ENCODE measurements at places on chromosomes 5 and 9.

GRCh38 chr5:89072842-89073672 is 190.1 kb upstream of the MEF2C start:
- DNase-seq, result no peak

DNA sequence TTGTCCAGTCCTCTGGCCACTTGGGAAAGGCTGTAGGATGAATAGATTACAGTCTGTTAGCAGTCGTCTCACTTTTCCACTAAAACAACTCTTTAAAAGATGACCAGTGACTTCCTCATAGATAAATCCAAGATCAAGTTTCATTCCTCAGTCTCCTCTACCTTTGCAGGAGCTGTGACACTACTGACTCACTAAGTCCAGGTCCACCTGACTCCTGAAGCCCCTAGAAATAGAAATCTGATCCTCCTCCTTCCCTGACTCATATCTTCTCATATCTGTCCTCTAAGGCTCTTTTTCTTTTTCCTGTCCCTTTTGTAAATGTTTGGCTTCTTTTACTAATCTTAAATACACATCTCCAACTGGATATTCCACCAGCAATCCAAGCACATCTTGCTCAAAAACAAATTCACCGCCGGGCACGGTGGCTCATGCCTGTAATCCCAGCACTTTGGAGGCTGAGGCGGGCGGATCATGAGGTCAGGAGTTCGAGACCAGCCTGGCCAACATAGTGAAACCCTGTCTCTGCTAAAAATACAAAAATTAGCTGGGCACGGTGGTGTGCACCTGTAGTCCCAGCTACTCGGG is 2.6 kb downstream of the CCDC125 start:
- DNase-seq, result no peak

- DNase-seq, result no peak
Observed at GRCh38 chr5:11150976-11151375, 389.9 kb upstream of the DAP start.

GRCh38 chr5:113179156-113179555 is 202.6 kb downstream of the DCP2 start:
- no peak for DNase-seq

DNA sequence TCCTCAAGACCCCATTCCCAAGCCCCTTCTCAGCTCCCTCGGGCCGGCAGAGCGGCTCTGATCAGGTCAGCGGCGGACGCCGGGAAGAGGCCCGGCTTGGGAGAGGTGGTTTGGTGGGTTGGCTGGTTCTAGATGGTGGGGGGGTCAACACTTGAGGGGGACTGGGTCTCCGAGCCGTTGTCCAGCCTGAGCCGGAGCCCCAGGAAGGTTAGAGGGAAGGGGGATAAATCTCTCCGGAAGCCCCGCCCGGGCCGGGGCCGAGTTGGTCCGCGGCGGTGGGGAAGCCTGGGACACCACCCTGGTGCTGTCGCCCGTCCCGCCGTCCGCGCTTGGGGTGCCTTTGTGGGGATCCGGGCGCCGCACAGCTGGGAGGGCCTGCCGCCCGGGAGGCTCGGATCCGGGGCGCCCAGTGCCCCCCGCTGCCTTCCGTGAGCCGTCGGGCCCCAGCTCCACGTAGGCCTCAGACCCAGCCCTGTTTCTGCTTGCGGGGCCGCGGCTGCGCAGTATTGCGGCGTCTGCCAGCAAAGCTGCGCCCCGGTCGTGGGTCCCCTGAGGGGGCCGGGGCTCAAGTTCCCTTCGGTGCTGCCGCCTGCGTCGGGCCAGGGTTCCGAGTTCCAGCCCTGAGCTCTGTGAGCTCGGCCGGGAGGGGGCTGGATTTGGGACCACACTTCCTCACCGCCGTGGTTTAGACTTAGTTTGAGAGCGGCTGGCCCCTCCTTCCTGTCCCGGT is 542 bp upstream of the TRIM52 start:
- DNase-seq, result no peak

- no peak for DNase-seq
Observed at GRCh38 chr5:134536876-134537275, 11.4 kb downstream of the JADE2 start.

GRCh38 chr5:40939753-40940152 is 30.5 kb downstream of the C7 start:
- no peak for DNase-seq

GRCh38 chr5:97874491-97874890 is 691.4 kb upstream of the RIOK2 start:
- DNase-seq, result no peak

- no peak for DNase-seq
Observed at GRCh38 chr5:165304193-165304827, 1798.9 kb downstream of the MAT2B start.

DNA sequence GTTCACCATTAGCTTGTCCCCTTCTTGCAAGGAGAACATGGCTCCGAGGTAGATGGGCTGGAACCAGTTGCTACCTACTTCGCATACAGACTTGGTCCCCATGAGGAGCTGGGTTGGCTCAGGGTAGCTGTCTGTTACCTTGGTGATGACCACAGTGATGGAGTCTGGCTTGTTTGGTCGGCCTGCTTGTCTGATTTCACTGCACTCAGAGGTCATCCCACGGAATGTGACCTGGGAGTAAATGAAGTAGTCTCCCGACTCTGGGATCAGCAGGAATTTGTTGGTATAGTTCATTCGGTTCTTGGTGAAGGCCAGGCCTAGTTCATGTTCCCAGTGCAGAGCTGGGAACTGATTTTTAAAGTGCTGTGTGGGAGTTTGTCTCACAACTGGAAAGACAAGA is 15.3 kb downstream of the TNFSF15 start:
- no peak for DNase-seq

DNA sequence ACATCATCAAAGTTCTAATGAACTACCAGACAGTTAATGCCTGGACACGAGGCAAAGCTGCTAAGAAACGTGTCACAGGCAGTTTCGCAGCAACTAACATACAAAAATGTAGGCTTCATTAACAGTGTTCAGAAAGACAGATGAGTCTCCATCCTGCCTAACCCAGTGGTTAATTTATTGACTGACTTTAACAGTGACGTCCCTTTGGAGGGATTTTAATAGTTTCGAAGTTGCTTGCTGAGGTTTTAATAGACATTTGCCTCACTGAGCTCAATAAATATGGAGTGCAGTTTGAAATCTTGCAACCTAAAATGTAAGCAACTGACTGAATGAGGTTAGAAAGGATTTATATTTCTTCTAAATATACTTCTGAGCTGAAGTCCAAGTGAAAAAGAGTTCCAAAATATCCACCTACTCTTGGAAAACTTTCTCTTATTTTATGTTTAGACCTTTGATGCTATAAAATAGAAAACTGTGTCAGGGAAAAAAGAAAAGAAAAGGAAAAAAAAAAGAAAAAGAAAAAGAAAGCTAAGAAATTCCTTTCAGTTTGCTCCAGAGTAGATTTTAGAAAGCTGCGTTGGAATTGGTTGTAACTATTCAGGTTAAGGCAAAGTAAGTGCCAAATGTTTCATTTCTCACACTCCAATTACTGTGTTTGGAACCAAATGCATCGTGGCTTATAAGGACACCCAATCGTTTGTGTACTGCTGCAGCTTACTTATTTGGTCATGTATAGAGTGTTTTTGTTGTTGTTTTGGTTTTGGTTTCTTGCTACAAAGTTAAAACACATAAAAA is 2016.6 kb downstream of the MAT2B start:
- DNase-seq, result no peak

GRCh38 chr5:170277867-170278281 is 19.7 kb downstream of the LCP2 start:
- DNase-seq, result no peak

GRCh38 chr5:112159435-112159834 is 259.6 kb downstream of the EPB41L4A start:
- DNase-seq, result no peak

Data from NK-92 treated with Interleukin-12 subunit alpha and Interleukin-12 subunit beta, amount 100 ng/mL, for 24 hours (cell line).